CD4-positive, alpha-beta T cell treated with Interferon gamma for 1 hour (primary cell): ENCODE measurements at places on chromosomes 6 and 20.

DNA sequence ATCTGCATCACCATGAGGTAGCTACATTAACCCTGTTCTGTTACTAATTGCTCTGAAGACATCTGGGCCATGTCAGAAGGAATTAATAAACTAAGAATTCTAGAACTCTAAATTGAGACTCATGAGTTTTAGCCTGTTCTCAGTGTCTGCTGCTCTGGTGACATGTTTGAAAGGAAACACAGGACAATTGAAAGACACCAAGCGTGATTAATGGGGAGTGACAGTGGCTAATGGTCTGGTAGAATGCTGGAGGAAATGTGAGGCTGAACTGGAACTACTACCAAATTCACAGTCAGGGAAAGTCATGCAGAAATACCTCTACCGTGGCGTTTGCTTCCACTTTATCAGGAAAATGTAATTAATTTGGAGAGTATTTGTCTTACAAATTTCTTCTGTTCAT, 140.0 kb downstream of the TBC1D7 start:
- DNase-seq: no peak

DNA sequence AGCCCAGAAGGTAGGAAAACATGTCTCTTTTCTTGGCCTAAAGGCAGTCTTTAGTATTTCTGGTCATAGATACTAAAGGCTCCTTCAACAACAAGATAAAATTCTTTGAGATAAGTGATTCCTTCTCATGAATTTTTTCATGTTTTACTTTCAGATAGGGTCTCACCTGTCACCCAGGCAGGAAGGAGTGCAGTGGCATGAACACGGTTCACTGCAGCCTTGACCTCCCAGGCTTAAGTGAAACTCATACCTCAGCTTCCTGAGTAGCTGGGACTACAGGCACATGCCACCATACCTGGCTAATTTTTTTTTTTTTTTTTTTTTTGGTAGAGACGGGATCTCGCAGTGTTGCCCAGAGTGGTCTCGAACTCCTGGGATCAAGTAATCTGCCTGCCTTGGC, 9.1 kb downstream of the PNLDC1 start:
- DNase-seq: no peak

DNA sequence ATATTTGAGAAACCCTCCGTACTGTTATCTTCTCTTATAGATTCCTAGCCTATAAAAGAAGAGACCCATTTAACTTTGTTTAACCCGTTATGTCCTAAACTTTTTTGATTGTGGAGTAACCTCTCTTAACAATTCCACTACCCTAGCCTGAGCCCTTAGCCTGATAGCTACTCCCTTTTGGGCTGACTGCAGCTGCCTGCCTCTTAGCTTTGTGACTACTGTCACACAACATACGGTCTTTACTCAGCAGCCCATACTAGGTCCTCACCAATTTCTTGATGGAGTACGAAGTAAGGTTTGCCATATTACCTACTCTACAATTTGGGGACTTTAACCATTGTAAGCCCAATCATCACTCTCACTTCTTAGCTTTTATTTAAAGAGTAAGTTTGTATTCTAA, 72.7 kb downstream of the QRSL1 start:
- no peak for DNase-seq

DNA sequence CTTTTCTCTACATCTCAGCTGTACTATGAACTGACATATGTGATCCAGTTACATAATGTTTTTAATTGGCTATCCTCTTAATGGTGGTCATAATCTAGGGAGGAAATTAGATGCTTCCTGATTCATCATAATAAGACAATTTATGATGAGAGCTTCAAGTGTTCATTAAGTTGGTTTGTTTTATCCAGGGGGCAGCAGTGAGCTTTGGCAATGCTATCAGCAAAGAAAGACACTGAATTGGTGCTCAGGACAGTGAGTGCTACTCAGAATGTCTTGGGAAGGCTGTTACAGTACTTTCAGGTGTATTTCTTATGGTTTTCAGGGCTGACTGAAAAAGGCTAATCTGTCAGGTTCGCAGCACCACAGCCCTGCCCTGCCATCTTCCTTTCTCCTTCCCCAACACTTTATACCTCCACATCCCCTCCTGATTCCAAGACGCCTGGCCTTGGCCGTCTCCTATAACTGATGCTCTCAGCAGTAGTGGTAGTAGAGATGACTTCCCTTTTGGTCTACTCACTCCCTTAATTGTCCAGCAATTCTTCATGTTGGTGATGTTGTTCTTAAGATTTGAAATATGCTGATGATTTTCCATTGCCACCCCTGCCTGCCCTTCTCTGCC, 67.0 kb upstream of the TNFAIP3 start:
- DNase-seq: peak; percentile 71

GRCh38 chr6:166433096-166433495, 50.4 kb upstream of the MPC1 start:
- DNase-seq: no peak

- no peak for DNase-seq
These were observed 54.4 kb downstream of the DTNBP1 start for GRCh38 chr6:15608396-15608795.

GRCh38 chr20:50292591-50293283, 102.1 kb downstream of the CEBPB start:
- peak; percentile 83 for DNase-seq

DNA sequence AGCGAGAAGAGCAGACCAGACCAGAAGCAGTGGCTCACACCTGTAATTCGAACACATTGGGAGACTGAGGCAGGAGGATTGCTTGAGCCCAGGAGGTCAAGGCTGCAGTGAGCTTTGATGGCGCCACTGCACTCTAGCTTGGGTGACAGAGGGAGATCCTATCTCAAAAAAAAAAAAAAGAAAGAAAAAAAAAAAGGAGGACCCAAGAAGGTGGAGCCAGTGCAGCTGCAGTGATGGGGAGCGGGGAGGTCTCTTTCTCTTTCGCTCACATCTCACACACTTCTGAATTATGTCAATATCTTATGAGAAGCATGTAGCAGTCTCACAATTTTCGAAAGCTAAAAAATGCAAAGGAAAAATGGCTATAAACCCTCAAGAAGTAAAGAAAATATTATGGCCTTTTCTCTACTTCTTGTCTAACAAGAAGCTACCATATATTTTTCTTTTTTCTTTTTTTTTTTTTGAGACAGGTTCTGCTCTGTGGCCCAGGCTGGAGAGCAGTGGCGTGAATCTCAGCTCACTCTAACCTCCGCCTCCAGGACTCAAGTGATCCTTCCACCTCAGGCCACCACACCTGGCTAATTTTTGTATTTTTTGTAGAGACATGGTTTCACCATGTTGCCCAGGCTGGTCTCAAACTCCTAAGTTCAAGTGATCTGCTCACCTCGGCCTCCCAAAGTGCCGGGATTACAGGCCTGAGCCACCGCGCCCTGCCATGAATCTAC, 3.8 kb upstream of the SPO11 start:
- DNase-seq: no peak

GRCh38 chr6:113976806-113977205, 5.9 kb upstream of the HDAC2 start:
- DNase-seq: no peak

- DNase-seq: no peak
These were observed 233.6 kb downstream of the TPBG start for GRCh38 chr6:82597201-82597600.

- no peak for DNase-seq
These were observed 10.0 kb upstream of the L3MBTL3 start for GRCh38 chr6:130008236-130008873.

DNA sequence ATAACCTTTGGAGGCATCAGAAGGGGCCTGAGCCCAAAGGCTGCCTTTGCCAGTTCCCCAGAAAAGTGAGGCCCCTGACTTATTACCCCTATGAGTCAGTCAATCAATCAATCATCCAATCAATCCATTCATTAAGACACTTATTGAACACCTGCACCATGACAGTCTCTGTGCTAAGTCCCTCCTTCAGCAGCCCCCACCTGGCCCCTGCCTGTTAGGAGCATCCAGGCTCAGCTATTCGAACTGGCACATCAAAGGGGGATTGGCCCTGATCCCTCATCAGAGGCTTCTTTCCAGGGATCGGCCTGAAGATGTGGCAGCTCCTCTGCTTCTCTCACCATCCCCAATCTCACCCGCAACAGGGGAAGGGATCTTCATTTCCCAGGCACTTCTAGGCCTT, 27.7 kb upstream of the VEGFA start:
- DNase-seq: no peak

GRCh38 chr20:3237958-3238615, 903 bp downstream of the SLC4A11 start:
- DNase-seq: no peak

DNA sequence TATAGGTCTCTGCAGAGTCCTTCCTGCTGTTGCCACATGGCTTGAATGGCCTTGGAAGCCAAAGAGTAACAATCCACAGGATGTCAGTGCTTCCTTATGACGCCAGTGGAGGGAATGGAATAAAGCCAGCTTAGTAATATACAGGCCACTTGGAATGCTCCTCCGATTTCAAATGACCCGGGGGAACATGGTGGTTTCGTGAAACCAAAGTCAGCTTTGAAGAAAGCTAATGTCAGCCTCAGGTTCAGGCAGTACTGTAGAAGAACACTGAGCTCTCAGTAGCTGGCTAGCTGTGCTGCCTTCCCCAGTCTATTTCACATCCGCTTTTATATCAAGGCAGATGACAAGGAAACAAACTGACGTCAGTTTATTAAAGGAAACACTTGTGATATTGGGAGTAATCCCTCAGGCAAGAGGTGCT, 189.1 kb downstream of the DTNBP1 start:
- no peak for DNase-seq

- no peak for DNase-seq
These were observed 121.7 kb upstream of the NXT1 start for GRCh38 chr20:23228912-23229311.

DNA sequence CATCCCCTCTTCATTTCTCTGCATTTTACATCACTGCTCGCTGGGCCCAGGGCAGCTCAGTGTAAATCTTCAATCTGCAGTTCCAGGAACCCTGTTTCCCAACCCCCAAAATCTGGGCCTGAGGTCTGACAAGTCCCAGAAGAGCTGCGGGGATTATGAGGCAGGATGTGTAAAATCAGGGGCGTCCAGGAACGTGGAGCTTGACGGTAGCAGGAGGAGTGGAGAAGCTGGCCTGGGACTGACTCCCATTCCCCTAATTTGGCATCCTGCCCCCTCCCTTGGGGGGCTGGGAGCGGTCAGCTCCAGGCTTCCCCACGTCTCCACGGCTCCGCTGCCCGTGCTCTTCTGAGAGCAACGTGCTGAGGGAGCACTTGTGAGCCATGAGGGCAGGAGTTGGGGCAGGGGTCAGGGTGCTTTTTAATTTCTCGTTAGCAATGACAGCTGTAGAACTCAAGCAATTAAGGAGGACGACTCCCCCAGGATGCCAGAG, 23.4 kb upstream of the VEGFA start:
- DNase-seq: no peak

GRCh38 chr6:163750431-163751031, 336.0 kb downstream of the QKI start:
- no peak for DNase-seq

DNA sequence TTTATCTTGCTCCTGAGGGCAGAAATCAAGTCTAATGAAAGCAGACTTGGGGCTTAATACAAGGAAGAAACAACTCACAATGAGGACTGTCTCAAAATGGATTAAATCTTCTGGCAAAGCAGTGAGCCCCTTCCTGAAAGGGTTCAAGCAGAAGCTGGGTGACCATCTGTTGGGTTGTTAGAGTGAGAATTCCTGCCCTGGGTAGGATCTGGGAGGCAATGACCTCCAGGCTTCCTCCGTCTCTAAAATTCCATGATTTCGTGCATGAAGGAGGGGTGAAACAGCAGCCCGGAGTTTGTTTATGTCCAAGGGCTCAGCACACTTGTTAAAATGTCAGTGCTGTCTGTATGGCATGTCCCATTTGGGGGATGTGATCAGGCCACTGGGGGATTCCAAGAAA, 64.0 kb upstream of the KCNK16 start:
- DNase-seq: no peak

- no peak for DNase-seq
These were observed 27.1 kb downstream of the BCAS1 start for GRCh38 chr20:54043076-54043967.

GRCh38 chr6:24882835-24883555, 52.8 kb downstream of the RIPOR2 start:
- no peak for DNase-seq

- DNase-seq: no peak
These were observed 13.8 kb downstream of the STX16 start for GRCh38 chr20:58664883-58665282.

- no peak for DNase-seq
These were observed 25.9 kb downstream of the PPARD start for GRCh38 chr6:35368038-35368887.

- DNase-seq: no peak
These were observed 92.2 kb upstream of the HIVEP1 start for GRCh38 chr6:11919771-11920440.

DNA sequence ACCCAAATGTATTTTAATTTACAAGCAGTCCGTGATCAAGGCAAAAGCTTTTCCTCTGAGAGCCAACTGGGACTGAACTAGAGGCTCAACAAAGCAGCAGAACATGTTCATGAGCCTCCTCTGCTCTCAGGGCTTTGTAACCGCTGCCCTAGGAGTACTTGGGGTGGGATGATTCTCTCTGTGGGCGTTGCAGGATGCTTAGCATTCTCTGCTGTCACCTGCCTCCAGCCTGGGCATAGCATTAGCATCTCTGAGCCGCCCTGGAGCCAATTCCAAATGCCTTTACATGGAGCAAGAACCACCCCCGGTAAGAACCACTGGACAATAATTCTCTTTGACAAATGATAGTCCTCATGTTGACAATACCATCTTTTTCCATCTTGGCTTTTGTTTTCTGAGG, 237.6 kb upstream of the CDH4 start:
- DNase-seq: no peak

DNA sequence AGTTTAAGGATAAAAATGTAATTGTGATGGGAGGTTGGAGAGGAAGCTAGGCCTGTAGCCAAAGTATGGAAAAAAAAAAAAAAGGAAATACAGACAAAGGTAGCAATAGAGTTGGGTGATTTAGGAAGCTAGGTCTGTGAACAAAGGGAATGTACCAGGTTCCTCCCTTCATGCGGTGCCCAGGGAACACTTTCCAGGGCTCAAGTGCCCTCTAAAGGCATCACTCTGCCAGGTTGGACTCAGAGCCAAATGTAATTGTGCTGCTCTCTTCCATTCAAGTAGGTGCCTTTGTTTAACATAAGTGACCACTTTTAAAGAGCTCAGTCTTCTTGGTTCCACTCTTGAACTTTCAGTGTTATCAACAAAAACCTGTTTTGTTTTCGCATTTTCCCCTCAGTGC, 159.7 kb upstream of the AHI1 start:
- DNase-seq: no peak

DNA sequence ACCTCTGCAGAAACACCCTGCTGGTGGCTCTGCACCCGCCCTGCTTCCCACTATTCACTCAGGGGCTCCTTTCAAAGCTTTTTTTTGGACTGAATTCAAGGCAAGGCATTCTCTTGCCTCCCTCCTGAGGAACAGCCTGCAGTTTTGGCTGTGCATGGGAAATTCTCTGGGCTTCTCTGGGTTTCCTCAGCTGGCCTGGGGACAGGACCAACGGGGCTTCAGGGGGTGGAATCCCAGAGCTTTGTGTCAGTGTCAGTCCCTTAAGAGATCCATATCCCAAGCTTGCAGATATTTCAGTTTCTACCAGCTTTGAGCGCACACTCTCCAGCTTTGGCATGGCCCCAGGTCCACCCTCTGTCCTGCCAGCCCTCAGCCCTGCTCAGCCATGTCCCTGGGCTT, 2.0 kb downstream of the SCRT2 start:
- no peak for DNase-seq

- DNase-seq: no peak
These were observed 52.7 kb downstream of the TRAF3IP2 start for GRCh38 chr6:111552958-111553357.

- DNase-seq: no peak
These were observed 12.2 kb downstream of the RAET1G start for GRCh38 chr6:149910721-149911151.
